Germinal center (tissue), 1 donor: ENCODE measurements at places on chromosomes 7 and 10.

- DNase-seq, result no peak
Measured at GRCh38 chr7:84294847-84295455, 100.4 kb upstream of the SEMA3A start.

- peak; percentile 43 for DNase-seq
Measured at GRCh38 chr7:101058355-101058754, 26.9 kb upstream of the TRIM56 start.

DNA sequence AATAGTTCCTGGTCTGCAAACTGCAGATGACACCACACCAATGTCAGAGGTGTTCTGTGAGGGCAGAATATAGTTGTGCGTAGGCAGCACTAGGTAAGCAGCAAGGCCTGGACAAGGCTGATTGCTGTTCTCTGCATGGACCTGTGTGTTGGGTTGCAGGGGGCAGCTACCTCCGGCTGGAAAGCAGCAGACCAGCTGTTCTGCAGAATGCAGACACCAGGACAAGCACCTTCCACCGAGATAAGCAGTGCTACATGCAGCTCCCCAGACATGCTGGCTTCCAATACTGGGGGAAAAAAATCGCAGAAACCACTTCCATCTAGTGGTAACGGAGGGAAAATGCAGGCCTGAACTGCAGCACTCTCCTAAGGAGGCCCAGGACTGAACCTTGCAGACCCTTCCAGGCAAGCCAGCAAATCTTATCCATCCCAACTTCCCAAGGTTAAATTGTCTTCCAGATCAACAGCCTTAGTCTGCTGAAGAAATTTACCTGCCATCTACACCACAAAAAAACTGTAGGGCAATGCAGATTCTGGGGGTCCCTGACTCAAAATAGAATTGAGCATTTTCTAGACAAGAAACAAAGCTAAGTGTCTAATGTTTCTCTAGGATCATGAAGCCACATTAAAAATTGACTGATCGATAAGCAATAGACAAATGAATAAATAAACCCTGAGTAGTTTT, 50.5 kb upstream of the COBL start:
- DNase-seq, result peak; percentile 26

DNA sequence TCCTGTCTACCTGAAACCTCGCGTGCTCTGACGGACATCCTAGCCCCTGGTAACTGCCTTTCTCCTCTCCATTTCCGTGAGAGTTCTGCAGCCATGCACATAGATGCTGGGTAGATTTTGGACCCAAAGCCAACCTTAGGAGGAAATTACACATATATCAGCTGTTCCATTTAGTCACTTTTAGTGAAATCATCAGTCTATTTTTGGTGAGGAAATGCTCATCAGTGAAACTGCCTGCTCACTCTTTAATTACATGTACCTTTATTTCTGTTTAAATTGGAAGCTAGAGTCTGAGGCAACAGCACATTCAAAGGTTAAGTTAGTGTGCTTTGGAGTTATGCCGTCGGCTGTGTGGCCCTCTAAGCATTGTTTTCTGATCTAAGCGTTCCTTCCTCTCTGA, 231.3 kb downstream of the WDR37 start:
- no peak for DNase-seq

- DNase-seq, result no peak
Measured at GRCh38 chr7:102253066-102253972, 33.3 kb upstream of the SH2B2 start.

- DNase-seq, result no peak
Measured at GRCh38 chr7:35987016-35987415, 166.0 kb upstream of the EEPD1 start.

DNA sequence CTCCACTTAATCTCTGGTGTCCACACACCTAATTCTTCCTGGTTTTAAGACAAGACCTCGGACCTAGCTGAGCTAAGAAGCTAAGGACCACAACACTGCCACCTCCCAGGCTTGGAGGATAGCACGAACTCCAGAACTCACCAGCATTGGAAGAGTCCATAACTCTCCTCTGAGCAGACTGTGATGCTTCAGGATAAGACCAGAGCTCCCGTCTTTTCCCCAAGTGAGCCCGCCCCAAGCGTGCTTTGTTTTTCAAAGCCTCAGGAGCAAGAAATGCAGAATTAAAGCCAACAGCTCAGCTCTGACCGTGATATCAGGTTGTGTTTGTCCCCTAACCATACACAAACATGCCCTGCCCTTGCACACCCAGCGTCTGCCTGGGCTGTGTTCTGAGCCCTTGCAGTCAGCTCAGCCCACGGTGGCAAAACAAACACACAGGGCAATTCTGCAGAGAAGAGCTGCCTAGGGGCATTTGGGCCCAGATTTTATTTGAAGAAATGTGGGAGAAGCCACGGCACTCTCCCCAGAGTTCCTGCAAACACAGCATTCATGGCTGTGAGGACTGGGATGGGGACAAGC, 145.4 kb downstream of the WDR11 start:
- DNase-seq, result no peak

DNA sequence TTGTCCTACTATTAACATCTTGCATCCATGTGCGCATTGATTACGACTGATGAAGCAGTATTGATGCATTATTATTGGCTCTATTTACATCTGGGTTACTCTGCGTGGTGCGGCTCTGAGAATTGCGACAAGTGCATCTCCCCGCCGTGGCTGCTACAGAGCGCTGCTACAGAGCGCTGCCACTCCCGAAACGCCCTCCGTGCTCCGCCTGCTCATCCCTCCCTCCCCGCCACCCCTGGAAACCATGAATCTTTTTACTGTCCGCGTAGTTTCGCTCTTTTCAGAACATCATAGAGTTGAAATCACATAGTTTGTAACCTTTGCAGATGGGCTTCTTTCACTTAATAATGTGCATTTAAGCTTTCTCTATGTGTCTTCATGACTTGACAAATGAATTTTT, 74.1 kb downstream of the ADARB2 start:
- no peak for DNase-seq

GRCh38 chr10:71132321-71132810, 80.0 kb upstream of the UNC5B start:
- DNase-seq, result no peak

DNA sequence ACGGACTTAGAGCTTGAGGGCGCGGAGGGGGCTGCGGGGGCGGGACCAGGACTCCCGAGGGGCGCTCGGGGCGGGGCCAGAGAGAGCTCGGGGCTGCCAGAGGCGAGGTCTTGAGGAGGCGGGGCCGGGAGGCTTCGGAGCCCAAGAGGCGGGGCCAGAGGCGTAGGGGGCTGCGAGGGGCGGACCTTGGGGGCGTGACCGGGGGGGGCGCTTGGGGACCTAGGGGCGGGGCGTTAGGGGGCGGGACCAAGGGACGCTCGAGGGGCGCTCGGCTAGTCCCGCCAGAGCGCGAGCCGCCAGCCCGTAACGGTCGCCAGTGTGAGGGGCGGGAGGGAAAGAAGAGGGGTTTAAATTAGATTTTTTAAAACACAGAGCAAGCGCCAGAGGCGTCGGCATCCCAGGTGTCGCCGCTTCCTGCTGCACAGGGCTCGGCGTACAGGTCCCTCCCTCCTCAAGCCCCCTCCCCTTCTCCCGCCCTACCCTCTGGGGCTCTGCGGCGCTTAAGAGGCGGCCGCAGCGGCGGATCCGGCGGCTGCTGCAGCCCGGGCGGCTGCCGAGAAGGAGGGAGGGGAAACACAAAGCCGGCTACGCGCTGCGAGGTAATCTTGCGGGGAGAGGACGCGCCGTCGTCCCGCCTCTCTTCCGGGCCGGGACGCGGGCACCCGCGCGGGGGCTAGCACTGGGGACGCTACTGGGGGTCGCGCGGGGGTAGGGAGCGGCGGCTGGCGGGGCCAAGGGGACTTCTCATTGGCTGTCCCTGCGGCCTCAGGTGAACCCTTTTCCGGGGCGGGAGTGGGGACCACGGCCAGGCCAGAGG, at the start of gene ADD3:
Gene ADD3 (plus strand): TSS at position 284 of the 817 bp plus-strand sequence. CDS start 92,670 bp downstream, outside the sequence.
- DNase-seq, result peak; percentile 99

DNA sequence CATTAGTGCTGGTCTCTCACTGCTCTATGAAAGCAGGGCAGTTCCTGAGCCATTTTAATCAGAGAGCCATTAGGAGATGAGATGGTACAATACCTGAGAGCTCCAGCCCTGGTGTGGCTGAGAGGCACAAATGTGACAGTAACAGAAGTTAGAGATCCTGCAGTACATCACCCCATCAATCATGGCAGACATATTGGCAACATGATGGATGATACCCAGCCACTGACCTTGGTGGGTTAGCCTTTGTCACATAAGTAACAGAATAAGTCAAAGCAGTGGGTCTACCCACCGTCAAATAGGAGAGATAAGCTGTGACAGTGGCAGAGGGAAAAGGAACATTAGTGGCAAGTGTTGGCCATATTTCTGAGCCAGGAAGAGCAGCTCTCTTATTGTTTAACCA, 53.3 kb upstream of the NXPH1 start:
- no peak for DNase-seq

DNA sequence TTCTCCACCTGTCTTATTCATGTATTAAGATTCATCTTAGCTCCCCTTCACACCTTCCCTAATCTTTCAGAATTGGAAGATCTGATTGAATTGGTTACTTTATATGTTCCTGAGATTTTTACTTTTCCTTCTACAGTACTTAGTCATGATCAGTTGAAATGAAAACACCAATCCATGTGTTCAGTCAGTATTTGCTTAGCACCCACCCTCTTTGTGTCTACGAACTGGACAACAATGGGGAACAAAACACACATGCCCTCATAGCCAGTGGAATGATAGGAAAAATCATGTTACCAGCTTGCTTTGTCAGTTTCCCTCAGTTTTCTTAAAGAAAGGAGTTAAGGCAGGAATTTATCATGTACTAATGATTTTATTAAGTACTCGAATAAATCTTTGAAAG, 2.0 kb downstream of the MASTL start:
- DNase-seq, result no peak

GRCh38 chr10:47165711-47166404, 134.1 kb upstream of the GDF10 start:
- DNase-seq, result peak; percentile 9

DNA sequence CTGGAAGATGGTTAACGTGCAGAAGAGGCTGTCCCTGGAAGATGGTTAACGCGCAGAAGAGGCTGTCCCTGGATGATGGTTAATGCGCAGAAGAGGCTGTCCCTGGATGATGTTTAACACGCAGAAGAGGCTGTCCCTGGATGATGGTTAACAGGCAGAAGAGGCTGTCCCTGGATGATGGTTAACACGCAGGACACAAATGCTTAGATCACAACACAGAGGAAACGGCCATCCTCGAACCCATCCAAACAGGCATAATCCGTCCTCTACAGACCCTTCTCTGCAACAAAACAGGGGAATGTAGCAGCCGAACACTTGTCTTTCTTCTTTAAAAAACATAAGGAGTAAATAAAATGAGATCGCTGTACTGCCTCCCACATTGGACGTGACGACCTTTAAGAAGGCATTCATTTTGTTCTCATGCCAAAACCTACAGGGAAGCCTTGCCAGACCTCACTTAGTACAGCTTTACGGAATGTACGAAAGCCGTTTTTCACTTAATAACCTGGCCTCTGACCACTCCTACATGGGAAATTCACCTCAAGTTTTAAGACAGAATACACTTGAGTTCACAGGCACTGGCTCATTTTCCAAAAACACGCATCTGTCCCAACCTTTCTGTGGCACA, 245.2 kb downstream of the ZMYND11 start:
- no peak for DNase-seq

GRCh38 chr10:80964955-80965614, 427.4 kb downstream of the SH2D4B start:
- DNase-seq, result no peak

DNA sequence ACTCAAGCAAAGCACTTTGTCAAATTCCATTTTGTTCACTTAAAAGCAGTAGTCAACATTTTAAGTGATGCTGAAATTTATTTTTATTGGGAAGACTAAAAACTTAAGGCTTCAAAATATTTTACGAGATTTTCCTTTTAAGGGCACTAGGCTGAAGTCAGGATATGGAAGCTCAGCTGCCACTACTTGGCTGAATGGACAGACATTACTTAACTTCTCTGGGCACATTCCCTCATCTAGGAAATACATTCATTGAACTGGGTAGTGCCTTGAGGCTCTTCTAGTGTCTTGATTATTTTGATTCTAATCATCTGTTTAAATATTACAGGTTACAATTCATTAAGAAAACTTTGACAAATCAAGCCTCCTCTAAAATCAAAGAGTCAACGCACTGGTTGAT, 11.1 kb downstream of the MEOX2 start:
- no peak for DNase-seq

GRCh38 chr10:57038531-57038930, 677.5 kb upstream of the ZWINT start:
- DNase-seq, result no peak

- DNase-seq, result no peak
Measured at GRCh38 chr10:66671562-66671961, 254.3 kb upstream of the LRRTM3 start.

GRCh38 chr10:28975891-28976531, 298.7 kb downstream of the BAMBI start:
- DNase-seq, result no peak

- no peak for DNase-seq
Measured at GRCh38 chr7:101869026-101869900, 51.8 kb downstream of the CUX1 start.

DNA sequence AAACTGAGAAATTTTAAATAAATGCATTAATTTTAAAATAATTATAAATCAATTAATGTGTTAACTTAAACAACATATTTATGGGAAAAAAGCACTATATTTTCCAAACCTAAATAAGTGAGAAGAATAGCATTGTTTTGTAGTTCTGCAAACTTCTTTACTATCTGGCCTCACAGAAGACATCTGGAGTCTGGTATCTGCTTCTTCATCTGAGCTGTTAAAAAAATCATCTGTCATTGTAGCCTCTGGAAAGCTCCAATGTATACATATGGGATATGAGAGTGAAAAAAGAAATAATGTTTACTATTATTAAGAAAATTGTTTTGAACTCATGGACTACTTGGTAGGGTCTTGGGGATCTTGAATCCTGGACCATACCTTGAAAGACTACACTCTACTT, 32.2 kb downstream of the CTTNBP2 start:
- no peak for DNase-seq

DNA sequence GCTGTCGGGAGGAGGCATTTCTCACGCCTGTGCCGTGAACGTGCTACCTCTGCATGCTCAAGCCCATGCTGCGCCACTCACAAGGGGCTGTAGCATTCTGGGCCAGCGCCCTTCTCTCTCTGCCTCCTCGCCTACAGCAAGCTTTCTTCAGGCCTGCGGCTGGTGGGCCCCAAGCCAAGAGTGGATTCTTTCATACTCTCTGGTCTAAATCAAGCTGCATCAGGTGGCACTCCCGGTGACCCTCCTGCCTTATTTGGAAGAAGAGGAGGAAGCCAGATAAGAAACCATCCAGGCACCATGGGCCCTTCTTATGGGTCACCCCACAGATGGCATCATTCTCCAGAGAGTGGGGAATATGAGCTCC, 86.7 kb upstream of the DUSP5 start:
- no peak for DNase-seq

- no peak for DNase-seq
Measured at GRCh38 chr10:22460101-22460500, 114.8 kb downstream of the SPAG6 start.

GRCh38 chr7:132145466-132145865, 430.8 kb downstream of the PLXNA4 start:
- no peak for DNase-seq

DNA sequence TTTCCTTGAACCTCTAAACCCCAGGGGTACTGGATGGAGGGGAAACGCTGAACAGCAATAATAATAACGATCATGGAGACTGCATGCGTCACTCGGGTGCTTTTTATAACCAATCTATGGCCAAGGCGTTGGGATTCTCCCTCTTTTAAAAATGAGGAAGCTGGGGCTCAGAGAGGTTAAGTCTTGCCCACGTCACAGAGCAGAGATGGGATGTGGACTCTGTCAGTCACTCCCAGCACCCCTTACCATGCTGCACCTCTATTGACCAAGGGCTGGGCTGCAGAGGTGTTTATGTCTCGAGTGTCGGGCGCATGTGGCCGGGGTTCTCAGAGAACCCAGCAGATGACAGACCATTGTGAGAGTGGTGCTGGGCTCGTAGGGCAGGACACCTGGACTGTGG, 129.9 kb downstream of the CDH23 start:
- no peak for DNase-seq
